NCI-H748 treated with DMSO at 0.1 percent for 48 hours (cell line): ENCODE measurements at places on chromosomes 16 and 17.

DNA sequence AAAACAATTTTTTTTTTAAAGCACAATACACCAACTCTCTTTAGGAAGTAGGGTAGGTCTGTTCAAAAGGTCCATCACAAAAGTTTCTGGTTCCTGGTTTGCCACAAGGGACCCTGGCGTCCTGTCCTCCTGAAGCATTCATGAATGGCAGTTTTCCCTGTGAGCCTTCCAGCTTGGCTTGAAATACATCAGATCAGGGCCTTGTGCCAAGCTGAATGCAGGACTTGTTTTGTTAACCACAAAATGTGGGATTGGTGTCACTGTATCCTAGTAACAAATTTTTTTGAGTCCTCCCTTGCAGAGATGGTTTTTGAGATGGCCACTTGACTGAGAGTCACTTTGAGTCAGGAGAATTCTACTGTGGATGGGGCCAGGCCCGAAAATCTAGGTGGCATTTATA, 3.9 kb downstream of the GNAO1 start:
- no peak for DNase-seq

GRCh38 chr17:2025220-2025621, at the start of gene RTN4RL1:
Gene RTN4RL1 (minus strand): TSS chr17:2025334. CDS start chr17:2024865, 469 bp downstream.
- DNase-seq: no peak

- no peak for DNase-seq
Observed at GRCh38 chr17:59533694-59534093, 31.7 kb upstream of the DHX40 start.

GRCh38 chr17:36923814-36924221, 13.5 kb upstream of the LHX1 start:
- DNase-seq: no peak

DNA sequence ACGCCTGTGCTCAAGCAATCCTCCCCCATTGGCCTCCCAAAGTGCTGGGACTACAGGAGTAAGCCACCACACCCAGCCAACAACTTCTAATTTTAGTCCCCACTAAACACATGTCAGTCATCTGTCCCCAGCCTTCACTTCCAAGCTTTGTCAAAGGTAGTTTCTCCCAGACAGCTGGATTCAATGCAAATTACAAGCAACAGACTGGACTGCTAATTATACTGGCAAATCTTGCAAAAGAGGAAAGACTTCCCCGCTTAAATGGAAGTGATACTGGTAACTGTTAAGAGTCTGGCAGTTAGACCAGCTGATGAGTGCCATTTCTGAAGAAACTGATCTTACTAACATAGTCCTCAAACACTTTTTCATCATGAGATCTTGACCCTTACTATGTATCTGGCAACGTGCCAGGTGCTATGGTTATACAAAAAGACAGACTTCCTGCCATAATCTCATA, 8.2 kb upstream of the GGA2 start:
- DNase-seq: no peak
